ENCODE measurements at places on chromosomes 7 and 10.

GRCh38 chr10:62907470-62908212 is 91.5 kb upstream of the EGR2 start:
- no peak for DNase-seq

GRCh38 chr7:109003742-109004141 is 434.1 kb downstream of the DNAJB9 start:
- no peak for DNase-seq

- no peak for DNase-seq
Observed at GRCh38 chr7:26469188-26469587, 177.5 kb downstream of the SNX10 start.

DNA sequence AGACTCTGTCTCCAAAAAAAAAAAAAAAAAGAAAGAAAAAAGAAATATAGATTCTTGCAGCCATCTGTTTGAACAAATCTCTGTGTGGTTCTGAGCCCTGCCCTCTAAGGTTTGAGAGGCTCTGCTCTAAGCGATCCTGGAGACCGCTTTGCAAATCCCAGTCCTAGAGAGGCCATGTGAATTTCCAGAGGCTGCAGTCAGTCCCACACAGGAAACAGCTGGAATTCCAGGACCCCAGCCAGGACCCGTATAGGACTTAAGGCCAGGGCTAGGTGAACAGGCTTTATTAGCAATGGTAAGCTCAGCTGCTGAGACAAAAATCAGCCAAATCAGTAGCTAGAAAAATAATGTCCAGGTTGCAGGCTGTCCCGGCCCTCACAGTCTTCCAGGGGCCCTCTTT is 154.8 kb downstream of the RPS24 start:
- DNase-seq = no peak

GRCh38 chr10:87546971-87547413 is 42.3 kb downstream of the MINPP1 start:
- no peak for DNase-seq

GRCh38 chr10:74738542-74738941 is 87.9 kb upstream of the KAT6B start:
- no peak for DNase-seq

GRCh38 chr7:22267930-22268615 is 88.9 kb downstream of the RAPGEF5 start:
- DNase-seq = no peak

- no peak for DNase-seq
Observed at GRCh38 chr10:32307609-32308008, 39.3 kb downstream of the EPC1 start.

- no peak for DNase-seq
Observed at GRCh38 chr7:29946428-29947186, 43.0 kb downstream of the SCRN1 start.

DNA sequence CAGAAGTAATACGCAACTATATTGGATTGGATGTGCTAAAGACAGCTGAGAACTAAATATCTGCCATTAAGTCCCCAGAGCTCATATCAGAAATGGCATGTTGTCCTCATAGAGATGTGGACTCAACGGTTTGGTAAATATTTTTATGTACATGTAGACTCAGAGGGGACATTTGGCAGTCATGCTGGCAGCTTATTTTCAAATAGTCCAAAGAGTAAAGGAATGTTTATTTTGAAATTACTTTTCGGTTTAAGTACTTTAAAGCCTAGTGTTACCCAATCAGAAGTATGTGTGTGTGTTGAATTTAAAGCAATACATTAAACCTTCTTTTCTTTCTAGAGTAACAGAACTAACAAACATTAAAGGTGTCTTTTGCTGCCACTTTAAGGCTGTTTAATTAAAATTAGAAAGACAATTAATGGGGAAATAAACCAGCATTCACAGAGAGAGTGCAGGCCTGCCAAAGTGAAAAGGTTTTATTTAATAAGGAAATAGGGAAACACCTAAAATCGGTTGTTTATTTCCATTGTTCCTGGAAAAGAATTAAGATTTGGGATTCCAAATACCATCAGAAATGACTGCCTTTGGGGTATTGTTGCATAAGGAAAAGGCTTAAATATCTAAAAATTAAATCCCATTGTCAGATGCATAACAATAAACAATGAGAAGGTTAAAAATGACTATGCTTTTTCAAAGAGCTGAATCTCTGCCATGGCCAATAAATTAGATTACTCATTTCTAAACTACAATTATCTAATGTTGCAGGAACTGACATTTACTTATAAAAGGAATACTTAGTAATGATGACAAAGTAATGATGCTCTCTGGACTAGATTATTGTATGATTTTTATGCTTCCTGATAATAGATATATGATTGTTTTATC is 113.4 kb upstream of the AHR start:
- DNase-seq = no peak

- DNase-seq = no peak
Observed at GRCh38 chr7:159105066-159105780, 39.4 kb downstream of the VIPR2 start.

- DNase-seq = no peak
Observed at GRCh38 chr10:124911124-124912067, 30.5 kb upstream of the ZRANB1 start.

GRCh38 chr10:132054564-132054963 is 11.2 kb upstream of the JAKMIP3 start:
- DNase-seq = no peak

DNA sequence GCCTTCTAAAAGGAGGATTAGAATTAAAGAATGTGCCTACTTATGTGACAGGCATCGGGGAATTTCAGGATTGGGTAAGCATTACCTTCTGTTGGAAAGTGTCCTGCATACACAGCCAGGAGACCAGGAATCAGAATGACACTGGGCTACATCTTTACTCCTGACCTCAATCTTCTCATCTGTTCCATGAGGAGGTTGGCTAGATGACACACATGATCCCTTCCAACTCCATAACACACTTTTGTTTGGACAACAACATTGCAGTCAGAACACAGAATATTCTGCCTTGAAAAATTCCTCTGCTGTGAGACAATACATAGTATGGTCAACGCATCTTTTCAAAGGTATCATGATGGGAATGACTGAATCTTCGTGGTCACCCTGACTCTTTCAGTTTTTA is 1281.2 kb upstream of the SORCS1 start:
- no peak for DNase-seq

DNA sequence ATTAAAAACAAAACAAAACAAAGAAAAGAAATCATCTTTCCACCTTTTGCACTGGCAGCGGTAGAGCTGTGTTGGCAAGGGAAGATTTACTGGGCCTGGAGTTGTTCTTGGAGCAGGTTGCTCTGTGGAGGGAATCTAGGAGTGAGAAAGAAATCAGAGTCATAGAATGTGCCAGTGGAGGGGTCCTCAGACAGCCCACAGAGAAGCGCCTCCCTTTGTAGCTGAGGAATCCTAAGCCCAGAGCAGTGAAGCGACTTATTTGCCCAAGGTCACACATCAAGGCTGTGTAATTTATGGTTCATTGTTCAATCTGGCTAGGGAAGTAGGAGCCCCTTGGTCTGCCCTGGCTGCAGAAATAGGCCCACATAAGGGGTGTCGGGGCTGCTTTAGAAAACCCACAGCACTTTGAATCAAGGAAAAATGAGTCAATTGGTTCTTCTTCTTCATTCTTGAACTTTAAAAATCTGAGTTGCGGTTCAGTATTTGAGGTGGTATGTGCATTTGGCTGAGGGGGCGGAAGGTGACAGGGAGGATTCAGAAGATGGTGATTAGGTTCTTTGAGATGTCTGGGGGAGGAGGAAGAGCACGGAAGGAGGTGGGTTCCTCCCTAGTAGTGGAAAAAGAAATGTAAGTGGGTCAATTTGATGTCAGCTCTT is 253.7 kb downstream of the PTEN start:
- DNase-seq = no peak

- no peak for DNase-seq
Observed at GRCh38 chr10:132697578-132698200, 88.3 kb downstream of the NKX6-2 start.

- DNase-seq = no peak
Observed at GRCh38 chr7:6266699-6267098, 5.7 kb downstream of the CYTH3 start.

GRCh38 chr7:52006674-52007073 is 690.1 kb upstream of the COBL start:
- no peak for DNase-seq

- DNase-seq = no peak
Observed at GRCh38 chr7:116417593-116418345, 81.8 kb upstream of the CAV2 start.

DNA sequence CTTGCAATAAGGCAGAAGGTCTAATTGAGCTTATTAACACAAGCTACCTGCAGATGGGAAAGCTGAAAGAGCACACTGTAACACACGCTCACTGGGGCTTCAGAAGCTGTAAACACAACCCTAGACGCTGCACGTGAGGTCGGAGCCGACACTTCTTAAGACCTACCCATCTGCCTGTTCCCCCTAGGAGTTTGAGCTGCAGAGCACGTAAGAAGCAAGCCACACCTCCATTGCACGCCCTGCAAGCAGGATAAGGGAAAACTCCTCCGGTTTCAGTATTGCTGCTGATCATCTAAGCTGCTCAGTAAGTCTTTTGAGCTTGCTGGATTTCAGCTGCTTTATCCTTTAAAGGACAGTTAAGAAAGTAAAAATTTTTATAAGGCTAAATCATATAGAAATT is 244.0 kb upstream of the ZWINT start:
- no peak for DNase-seq

DNA sequence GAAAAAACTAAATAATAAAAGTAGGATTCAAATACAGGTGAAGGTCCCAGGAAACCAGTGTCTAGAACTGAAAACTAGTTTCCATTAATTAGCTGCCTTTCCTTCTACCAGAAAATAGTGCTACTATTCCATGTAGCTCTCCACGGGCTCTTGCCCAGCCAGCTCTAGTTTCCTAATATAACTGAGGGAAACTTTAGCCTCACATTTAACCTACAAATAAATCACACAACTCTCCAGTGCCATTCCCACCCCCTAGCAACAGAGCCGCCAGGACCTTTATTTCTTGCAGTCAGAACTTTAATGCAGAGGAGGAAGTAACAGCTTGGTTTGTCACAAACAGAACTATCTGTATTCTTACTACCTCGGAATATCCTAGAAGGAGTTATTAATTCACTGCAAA is 10.3 kb downstream of the TOMM7 start:
- DNase-seq = no peak

- DNase-seq = no peak
Observed at GRCh38 chr7:40987571-40987970, 715.3 kb downstream of the INHBA start.

- DNase-seq = no peak
Observed at GRCh38 chr7:13282377-13282980, 595.0 kb downstream of the ARL4A start.

GRCh38 chr7:151375530-151376217 is 34.1 kb downstream of the NUB1 start:
- no peak for DNase-seq

GRCh38 chr10:21926358-21926925 is 77.1 kb downstream of the DNAJC1 start:
- DNase-seq = no peak
